Ovary (tissue), 10 donors: ENCODE measurements at places on chromosomes 16 and 17.

DNA sequence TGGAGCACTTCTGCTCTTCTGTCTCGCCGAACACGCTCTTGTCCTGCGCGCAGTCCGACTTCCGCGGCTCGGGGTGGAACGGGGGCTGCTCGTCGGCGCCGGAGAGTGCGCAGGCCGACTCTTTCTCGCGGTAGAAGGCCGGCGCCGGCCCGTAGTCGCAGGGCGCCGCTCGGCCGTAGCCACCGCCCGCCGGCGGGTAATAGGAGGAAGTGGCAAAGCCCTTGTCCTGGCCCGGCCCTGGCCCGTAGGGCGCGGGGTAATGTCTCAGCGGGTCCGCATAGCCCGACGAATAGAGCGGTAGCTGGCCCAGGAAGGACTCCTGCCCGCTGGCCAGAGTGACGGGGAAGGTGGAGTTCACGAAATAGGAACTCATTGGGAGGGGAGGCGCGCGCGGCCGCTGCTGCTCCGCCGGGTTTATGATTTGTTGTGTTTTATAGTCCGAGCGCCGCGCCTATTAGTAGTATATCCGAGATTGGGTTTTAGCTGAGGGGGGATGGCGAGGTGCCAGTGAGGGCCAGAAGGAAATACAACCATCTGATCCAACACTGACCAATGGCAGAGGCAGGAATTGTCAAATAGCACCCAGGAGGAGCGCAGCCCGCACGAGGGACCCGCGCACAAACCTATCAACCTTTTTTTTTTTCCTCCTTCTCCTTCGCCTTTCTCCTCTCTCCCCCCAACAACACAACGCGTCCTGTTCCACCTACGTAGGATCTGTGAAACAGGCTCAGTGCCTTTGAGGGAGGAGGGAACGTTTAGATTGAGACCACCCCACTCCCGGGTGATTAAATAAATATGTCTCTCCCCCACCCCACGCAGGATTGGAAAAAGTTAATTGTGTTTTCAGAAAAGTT, 4.4 kb upstream of the HOXB5 start:
- H3K4me1 ChIP-seq: no peaks in the 10 kb centered on the region
- no peaks in the 10 kb centered on the region for H3K36me3 ChIP-seq
- H3K4me3 ChIP-seq: peak overlapping the region; percentile 38
- peaks cover 2% of the 10 kb centered on the region for H3K27me3 ChIP-seq
- no peak for DNase-seq

DNA sequence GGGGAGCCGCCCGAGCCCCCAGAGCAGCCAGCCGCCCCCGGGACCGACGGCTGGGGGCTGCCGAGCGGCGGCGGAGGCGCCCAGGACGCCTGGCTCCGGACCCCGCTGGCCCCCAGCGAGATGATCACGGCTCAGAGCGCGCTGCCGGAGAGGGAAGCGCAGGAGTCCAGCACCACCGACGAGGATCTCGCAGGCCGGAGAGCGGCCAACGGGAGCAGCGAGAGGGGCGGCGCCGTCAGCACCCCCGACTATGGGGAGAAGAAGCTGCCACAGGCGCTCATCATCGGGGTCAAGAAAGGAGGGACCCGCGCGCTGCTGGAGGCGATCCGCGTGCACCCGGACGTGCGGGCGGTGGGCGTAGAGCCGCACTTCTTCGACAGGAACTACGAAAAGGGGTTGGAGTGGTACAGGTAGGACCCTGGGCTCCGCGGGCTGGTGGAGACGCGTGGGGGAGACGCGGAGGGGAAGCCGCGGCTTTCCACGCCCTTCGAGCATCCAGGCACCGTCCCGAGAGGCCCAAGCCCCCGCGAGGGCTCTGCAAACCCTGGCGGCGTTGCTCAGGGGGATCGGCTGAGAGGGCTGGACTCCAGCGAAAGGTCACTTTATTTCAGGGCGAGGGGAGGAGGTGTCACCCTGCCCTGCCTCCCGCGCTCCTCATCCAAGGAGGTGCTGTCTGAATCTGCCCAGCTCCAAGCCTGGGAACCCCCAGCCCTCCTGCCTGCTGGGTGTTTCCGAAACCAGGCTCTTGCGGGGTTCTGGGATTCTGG, 1.2 kb downstream of the HS3ST4 start:
- no peaks in the 10 kb centered on the region for H3K27me3 ChIP-seq
- H3K4me3 ChIP-seq: no peak overlapping the region
- no peak overlapping the region for H3K27ac ChIP-seq
- no peaks in the 10 kb centered on the region for H3K4me1 ChIP-seq
- no peak for DNase-seq

GRCh38 chr16:30535106-30535776, 583 bp upstream of the ZNF747 start:
- H3K27me3 ChIP-seq: no peaks in the 10 kb centered on the region
- peak overlapping the region; percentile 64 for H3K4me3 ChIP-seq
- DNase-seq: no peak
- no peaks in the 10 kb centered on the region for H3K36me3 ChIP-seq
- peaks cover 7% of the 10 kb centered on the region for H3K4me1 ChIP-seq

DNA sequence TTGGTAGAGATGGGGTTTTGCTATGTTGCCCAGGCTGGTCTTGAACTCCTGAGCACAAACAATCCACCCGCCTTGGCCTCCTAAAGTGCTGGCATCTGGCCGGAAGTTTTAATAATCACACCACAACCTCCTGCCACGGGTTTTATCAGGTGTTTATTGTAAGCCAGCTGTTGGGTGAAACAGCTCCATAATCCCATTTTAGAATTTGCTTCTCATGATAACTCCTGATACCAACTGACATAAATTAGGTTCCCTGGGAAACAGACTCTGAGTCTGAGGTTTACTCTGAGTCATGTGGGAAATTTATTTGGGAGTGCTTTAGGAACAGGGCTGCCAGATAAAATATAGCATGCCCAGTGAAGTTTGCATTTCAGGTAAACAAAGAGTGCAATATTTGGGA, 122.6 kb upstream of the MED13 start:
- H3K27me3 ChIP-seq: no peaks in the 10 kb centered on the region
- H3K27ac ChIP-seq: no peak overlapping the region
- H3K4me3 ChIP-seq: no peak overlapping the region
- H3K36me3 ChIP-seq: no peaks in the 10 kb centered on the region

GRCh38 chr16:30662449-30662848, 4.2 kb downstream of the FBRS start:
- peak; percentile 41 for DNase-seq
- no peaks in the 10 kb centered on the region for H3K27me3 ChIP-seq
- peaks cover 11% of the 10 kb centered on the region for H3K4me1 ChIP-seq
- H3K27ac ChIP-seq: no peak overlapping the region
- no peaks in the 10 kb centered on the region for H3K36me3 ChIP-seq

DNA sequence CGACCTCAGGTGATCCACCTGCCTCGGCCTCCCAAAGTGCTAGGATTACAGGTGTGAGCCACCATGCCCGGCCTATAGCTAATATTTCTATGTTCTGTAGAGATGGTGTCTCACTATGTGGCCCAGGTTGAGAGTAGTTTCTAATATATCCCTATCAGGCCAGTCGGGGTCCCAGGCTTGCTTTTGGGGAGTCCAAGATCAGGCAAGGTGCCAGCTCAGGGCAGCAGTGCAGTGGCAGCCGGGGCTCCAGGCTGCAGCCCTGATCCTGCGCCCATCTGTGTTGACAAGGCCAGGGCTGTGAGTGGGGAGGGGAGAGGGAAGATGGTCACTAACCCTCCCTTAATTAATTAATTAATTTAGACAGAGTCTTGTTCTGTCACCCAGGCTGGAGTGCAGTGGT, 77.6 kb upstream of the CDC42EP4 start:
- no peak overlapping the region for H3K27ac ChIP-seq
- H3K36me3 ChIP-seq: no peaks in the 10 kb centered on the region
- DNase-seq: no peak
- H3K4me1 ChIP-seq: no peaks in the 10 kb centered on the region
- no peak overlapping the region for H3K4me3 ChIP-seq
- H3K27me3 ChIP-seq: no peaks in the 10 kb centered on the region

GRCh38 chr17:42182927-42183734, 2.1 kb downstream of the HCRT start:
- H3K27me3 ChIP-seq: no peaks in the 10 kb centered on the region
- H3K27ac ChIP-seq: no peak overlapping the region
- no peaks in the 10 kb centered on the region for H3K36me3 ChIP-seq
- DNase-seq: no peak
- peak overlapping the region; percentile 33 for H3K4me3 ChIP-seq

- H3K27me3 ChIP-seq: no peaks in the 10 kb centered on the region
- peaks cover 11% of the 10 kb centered on the region for H3K4me1 ChIP-seq
- no peaks in the 10 kb centered on the region for H3K36me3 ChIP-seq
- H3K27ac ChIP-seq: no peak overlapping the region
- no peak for DNase-seq
These were observed 6.6 kb downstream of the POLR2C start for GRCh38 chr16:57469046-57469445.

GRCh38 chr17:75552425-75553294, 27.2 kb downstream of the LLGL2 start:
- no peaks in the 10 kb centered on the region for H3K36me3 ChIP-seq
- H3K4me3 ChIP-seq: no peak overlapping the region
- no peaks in the 10 kb centered on the region for H3K27me3 ChIP-seq
- no peak overlapping the region for H3K27ac ChIP-seq

- H3K4me3 ChIP-seq: no peak overlapping the region
- no peaks in the 10 kb centered on the region for H3K36me3 ChIP-seq
- no peak for DNase-seq
- no peaks in the 10 kb centered on the region for H3K27me3 ChIP-seq
- no peak overlapping the region for H3K27ac ChIP-seq
These were observed 6.4 kb downstream of the CCDC137 start for GRCh38 chr17:81672954-81673353.

GRCh38 chr17:79803997-79804855, 7.3 kb upstream of the CBX8 start:
- no peak for DNase-seq
- H3K27ac ChIP-seq: no peak overlapping the region
- peaks cover 35% of the 10 kb centered on the region for H3K27me3 ChIP-seq
- H3K4me3 ChIP-seq: no peak overlapping the region
- H3K4me1 ChIP-seq: no peaks in the 10 kb centered on the region
- no peaks in the 10 kb centered on the region for H3K36me3 ChIP-seq

DNA sequence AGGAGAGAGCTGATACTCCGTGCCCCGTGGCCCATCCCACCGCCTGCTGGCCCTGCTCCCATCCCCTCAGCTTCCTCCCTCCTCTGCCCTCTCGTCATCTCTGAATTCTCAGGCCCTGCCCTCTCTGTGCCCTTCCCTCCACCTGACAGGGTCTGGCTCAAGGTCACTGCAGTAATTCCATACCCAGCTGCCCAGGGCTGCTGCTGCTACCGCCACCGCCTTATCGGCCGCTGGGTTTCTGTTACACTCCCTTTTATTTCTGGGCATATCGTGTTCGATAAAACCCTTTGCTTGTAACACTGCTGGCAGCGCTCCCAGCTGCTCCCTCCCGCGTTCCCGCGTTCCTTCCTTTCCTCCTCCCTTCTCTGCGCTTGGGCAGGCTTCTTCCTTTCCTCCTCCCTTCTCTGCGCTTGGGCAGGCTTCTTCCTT, 1.2 kb downstream of the EPN3 start:
- H3K27me3 ChIP-seq: no peaks in the 10 kb centered on the region
- H3K27ac ChIP-seq: peak overlapping the region; percentile 23
- no peaks in the 10 kb centered on the region for H3K36me3 ChIP-seq

DNA sequence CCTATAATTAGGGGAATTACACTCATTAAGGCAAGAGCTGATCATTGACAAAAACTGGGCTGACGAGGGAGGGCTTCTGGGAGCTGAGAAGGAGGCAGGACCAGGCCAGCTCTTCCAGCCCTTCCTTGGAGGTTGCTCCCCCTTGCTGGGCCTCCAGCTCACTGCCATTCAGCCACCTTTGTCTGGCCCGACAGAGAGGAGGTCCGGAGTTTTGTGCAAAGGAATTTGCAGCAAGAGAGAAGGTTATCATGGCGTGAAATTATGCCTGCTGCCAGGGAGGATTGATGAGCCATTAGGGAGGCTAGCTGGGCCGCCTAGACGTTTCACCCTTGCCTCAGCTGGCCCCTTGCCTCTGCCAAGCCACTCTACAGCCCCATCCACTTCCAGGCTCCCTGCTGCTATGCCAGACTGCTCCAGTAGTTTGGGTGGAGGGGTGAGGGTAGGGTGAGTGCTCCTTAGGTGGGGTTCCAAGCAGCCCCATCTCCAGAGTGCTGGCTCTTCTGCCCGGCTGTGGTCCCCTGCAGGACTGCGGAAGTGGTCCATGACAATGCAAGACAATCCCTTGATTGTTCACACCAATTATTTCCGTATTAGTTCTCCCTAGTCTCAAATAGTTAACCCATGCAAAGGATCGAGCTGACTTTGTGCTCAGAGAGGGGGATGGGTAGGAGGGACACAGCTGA, 17.1 kb upstream of the PHF12 start:
- no peak overlapping the region for H3K4me3 ChIP-seq
- peaks cover 11% of the 10 kb centered on the region for H3K4me1 ChIP-seq
- no peaks in the 10 kb centered on the region for H3K36me3 ChIP-seq

DNA sequence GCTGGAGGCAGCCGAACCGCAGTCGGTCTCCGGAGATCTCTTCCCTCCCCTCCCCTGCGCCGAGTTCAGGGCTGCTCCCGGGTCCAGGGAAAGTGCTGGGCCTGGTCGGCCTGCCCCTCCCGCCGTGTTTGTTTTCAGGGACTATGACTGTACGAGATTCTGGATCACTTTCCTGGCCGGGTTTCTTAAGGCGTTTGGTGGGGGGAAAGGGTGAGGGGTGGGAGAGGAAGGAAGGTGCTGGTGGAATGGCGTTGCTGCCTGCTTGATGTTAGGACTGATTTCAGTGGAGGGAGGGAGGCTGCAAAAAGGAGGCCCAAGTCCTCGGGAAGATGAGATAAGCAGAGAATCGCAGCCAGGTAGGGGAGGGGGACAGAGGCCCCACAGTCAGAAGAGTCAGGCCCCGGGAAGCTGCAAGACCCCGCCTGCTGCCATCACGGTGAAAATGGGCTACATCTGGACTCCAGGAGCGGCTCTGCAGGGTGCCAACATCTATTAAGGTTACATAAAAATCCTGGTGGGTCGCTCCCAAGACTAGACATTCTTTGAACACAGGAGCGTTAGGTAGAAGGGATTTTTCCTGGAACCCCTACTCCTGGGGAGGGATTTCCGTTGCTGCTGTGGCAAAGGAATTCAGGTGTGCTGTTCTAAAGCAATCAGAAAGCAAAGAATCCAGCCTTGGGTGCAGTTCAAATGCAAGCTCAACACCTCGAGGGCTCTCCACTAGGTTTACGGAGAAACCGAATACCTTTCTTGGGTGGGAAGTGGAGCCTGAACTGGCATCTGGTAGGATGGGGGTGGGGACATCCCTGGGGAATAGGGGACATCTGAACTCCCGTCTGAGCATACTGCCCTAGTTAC, 1.2 kb downstream of the ARHGAP44 start:
- no peak for DNase-seq
- H3K4me3 ChIP-seq: peak overlapping the region; percentile 67
- H3K27me3 ChIP-seq: no peaks in the 10 kb centered on the region
- no peaks in the 10 kb centered on the region for H3K4me1 ChIP-seq
- no peak overlapping the region for H3K27ac ChIP-seq
- no peaks in the 10 kb centered on the region for H3K36me3 ChIP-seq

- H3K4me1 ChIP-seq: peaks cover 2% of the 10 kb centered on the region
- no peaks in the 10 kb centered on the region for H3K36me3 ChIP-seq
- no peak overlapping the region for H3K4me3 ChIP-seq
- no peaks in the 10 kb centered on the region for H3K27me3 ChIP-seq
- H3K27ac ChIP-seq: peak overlapping the region; percentile 6
These were observed 64.5 kb downstream of the TANGO6 start for GRCh38 chr16:68907781-68908181.

- H3K4me3 ChIP-seq: no peak overlapping the region
- DNase-seq: no peak
- no peaks in the 10 kb centered on the region for H3K36me3 ChIP-seq
- no peak overlapping the region for H3K27ac ChIP-seq
These were observed 24.0 kb upstream of the CDC42EP4 start for GRCh38 chr17:73335591-73336407.
